ENCODE measurements at places on chromosomes 2 and 18.

DNA sequence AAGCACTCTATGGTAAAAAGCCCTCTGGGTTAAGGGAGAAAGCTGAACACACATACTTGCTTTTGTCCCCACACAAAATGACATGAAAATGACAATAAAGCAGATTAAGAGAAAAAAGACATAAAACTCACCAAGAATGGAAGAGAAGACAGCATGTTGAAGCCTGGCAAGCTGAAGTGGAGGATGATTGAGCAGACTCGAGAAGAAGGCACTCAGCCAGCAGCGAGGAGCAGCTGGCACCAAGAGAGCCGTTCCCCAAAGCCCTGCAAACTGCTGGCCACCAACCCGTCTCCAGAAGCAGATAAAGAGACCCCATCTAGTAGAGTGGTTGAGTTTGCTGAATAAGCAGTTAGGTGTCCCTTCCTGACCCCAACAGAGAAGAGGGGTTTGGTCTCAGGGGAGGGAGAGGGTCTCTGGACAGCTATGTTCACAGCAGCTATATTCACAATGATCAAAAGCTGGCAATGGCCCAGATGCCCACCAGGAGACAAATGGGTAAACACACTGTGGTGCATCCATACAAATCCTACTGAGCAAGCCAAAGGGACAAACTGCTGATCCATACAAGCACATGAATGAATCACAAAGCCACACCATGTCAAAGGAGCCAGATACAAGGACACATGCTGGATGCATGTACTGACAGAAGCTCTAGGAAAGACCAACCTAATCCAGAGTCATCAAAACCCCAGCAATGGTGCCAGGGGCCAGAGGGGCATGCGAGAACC is 36.9 kb downstream of the FAM168B start:
- DNase-seq = no peak

- no peak for DNase-seq
These were observed 129.9 kb downstream of the NCOA1 start for GRCh38 chr2:24620936-24621335.

DNA sequence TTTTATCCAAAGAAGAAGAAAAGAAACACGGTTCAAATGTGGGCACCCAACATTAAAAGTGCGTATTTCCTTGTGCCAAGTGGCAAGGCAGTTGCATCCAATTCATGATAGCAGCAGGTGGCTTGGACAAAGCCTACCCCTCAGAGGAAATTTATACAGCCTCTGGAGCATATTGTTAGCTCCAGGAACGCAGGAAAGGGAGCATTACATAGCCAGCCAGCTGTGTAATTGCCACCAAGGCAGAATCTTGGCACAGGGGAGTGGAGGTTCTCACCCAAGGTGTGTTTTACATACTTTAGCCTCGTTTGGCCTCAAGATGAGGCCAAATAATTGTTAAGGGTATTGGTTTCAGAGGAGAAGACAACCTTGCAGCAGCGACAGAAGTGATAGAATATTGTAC is 526.9 kb downstream of the TMEM182 start:
- DNase-seq = no peak

- DNase-seq = no peak
These were observed 25.6 kb upstream of the ZC3H15 start for GRCh38 chr2:186460465-186460864.

- no peak for DNase-seq
These were observed 120.1 kb upstream of the MGAT5 start for GRCh38 chr2:134133622-134134312.

DNA sequence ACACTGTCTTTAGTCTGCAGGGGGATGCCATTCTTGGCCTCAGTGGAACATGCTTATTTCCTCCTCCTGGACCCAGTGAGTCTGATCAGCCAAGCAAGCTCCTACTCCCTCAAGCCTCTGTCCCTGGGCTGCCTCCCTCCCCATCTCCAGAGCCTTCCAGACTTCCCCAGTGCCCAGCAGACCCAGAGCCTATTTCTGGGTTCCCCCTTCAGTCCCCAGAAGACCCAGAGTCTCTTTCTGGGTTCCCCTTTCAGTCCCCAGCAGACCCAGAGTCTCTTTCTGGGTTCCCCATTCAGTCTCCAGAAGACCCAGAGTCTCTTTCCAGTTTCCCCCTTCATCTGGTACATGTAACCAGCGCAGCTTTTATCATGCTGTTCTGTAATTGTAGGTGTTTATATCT is 17.0 kb upstream of the PKDCC start:
- no peak for DNase-seq

GRCh38 chr2:26666671-26667070 is 25.5 kb upstream of the CIB4 start:
- no peak for DNase-seq

DNA sequence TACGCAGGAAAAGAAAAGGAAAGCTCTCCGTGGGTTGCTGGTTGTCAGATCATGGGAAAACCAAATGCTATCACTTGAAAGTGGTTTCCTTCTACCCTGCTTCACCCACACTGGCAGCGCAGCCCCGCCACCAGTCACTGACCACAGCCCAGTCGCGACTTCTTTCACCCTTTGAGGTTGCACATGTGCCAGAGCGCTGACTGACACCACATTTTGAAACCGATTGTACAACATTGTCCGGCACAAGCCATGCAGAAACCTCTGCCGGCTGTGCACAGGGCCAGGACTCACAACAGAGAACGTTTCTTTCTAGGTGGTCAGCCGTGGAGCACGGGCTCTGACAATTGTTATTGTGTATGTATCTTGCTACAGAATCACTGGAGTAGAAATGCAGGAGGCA is 827.2 kb upstream of the POU3F3 start:
- no peak for DNase-seq

DNA sequence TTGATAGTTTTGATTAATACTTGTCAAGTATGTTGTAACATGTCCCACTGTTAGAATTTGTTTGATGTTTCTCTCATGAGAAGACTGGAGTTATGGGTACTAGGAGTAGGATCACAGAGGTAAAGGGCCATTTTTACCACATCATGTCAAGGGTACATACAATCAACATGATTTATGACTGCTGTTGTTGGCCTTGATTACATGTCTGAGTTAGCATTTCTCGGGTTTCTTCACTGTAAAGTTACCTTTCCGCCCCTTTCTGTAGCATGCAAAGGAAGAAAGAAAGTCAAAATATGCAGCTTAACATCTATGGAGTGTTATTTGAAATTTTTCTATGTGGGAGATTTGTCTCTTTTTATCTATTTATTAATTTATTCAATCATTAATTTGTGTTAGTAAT is 1456.4 kb downstream of the SUCLG1 start:
- DNase-seq = no peak

- DNase-seq = no peak
These were observed 22.1 kb downstream of the SRD5A2 start for GRCh38 chr2:31558401-31559295.

Data from central memory CD4-positive, alpha-beta T cell (primary cell).